Breast epithelium (tissue), 4 donors: ENCODE measurements at places on chromosomes 3 and 15.

GRCh38 chr15:31758126-31758525, 272.2 kb upstream of the CHRNA7 start:
- no peak for DNase-seq

- DNase-seq, result no peak
These were observed 127.6 kb upstream of the LPP start for GRCh38 chr3:188026191-188026968.

- no peak for DNase-seq
These were observed 45.3 kb downstream of the DGKG start for GRCh38 chr3:186316666-186317260.

GRCh38 chr3:115348951-115349745, 202.1 kb upstream of the ZBTB20 start:
- no peak for DNase-seq

GRCh38 chr15:40335938-40336743, 4.6 kb downstream of the CCDC9B start:
- DNase-seq, result no peak

- DNase-seq, result no peak
These were observed 500.6 kb upstream of the AGTR1 start for GRCh38 chr3:148197061-148197460.

GRCh38 chr3:122055215-122055614, at the start of gene CD86:
Gene CD86, plus strand, starts transcription at chr3:122055362. Its CDS starts 128 bp downstream, at chr3:122055490.
- DNase-seq, result no peak

DNA sequence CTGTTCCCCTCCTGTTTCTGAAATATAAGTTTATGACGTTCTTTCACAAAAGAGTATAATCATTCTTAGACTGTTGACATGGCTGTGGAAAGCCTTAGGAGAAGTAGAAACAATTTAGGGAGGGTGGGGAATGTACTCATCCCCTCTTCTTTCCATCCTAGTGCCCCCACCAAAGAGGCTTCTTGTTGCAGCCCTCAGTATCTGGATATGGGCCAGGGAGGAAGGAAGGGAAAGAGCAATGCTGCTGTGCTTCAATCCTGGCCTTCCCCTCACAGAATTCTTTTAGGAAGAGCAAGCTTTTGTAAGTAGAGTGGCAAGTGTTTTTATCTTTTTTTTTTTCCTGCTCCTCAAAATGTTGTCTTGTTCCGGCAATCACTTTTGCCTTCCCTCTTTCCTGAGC, 1.7 kb downstream of the INAFM2 start:
- DNase-seq, result no peak

DNA sequence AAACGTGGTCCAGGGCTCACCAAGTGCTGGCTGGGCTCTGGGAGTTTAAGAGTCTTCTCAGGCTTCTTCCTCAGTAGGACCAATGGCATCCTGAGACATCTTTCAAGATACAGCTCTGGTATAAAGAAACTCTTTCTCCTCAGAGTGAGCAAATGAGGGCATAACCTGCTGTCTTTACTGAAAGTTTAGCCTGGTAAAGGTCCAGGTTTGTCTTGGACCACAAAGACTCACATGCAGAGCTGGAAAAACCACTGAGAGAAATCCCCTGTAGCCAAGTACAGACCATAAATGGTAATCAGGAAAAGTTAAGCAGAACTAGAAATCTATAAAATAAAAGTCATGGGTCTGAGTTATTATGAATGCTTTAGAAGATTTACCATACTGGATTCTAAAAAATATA, 23.1 kb downstream of the CD47 start:
- DNase-seq, result no peak

DNA sequence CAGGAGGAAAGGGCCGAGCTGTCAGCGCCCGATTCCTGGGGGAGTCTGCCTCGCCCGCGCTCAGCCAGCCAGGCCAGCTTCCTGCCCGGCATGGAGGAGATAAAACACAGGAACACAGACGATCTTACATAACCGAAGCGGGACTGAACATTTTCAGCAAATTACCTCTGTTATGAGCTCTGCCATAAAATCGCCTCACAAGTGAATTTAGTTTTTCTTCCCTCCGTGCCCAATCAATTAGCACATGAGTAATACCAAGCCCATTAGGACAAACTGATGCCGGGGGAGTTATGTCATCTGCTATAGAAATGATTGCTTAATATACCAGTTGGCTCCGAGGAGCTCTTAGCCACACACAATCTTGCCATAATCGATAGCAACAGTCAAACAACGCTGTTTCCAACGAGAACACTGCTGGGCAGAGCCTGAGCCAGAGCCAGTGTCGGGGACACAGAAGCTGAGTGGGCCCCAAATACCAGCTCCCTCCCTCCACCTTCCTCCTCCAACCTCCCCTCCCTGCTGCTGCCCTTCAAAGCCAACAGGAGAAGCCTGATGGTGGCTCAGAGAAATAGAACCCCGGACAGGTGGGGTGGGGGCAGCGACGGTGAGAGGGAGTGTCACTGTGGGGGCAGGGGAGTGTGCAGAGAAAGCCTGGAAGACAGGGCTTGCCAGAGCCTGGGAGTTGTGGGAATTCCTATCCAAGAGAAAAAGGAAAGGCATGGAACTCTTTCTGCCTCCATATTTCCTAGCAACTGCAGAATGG, 279.4 kb upstream of the TLE3 start:
- DNase-seq, result no peak

DNA sequence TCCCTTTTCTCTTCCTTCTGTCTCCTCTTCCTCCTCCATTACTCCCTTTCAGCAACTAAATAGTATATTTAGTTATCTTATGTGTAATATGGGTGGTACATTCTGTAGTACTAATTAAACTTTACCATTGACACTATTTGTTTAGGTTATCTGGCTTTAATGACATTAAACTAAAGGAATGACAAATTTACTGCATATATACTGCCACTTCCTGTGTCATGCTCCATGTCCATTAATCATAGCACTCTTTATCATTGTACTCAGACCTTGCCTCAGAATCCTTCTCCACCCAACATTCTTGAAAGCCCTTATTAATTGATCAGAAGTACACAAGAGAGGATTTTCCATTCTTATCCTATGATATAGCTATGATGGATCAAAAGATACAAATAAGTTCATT, 244.2 kb downstream of the NAALADL2 start:
- DNase-seq, result no peak

DNA sequence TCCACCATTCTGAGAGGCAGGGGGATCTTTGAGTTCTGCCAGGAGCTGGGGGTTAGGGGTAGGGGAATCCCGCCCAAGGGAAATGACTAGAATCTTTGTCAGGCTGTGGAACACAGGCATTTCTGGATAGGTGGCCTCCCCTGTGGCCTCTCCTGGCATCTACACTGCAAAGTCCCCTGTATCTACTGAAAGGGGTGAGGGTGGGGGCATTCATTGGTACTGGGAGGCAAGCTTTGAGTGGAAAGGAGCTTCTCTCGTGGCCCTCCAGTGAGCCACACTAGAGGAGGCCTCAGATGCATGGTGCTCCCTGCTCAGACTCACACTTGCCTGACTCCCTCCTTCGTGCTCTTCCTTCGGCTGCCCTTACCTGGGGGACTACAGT, 59.9 kb downstream of the CCNL1 start:
- no peak for DNase-seq

- DNase-seq, result no peak
These were observed 400 bp downstream of the RAB43 start for GRCh38 chr3:129121016-129121791.

DNA sequence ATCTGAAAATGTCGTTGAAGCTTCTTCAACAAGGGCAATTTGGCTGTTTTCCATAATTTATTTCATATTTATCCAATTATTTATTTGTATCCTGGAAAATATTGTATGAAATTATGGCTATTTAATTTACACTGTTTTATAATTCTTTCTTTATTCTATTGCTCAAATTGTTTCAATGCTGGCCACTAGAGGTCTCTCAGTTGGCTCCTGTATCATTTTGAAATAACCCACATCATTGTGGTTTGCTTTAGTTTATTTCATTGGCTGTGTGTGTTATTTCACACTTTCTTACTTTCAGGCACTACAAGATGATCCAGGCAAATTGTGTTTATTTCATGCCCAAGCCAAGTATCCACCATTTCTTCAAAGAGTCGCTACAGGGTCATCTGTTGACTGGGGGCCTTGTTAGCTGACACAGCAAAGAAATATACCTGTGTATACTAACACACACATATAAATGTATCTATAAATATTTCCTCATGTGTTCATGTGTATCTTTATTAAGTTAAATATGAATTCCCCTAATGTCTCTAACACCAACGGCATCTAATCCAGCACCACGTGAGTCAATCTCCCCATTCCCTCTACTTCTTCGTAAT, 86.2 kb downstream of the NPAP1 start:
- no peak for DNase-seq

DNA sequence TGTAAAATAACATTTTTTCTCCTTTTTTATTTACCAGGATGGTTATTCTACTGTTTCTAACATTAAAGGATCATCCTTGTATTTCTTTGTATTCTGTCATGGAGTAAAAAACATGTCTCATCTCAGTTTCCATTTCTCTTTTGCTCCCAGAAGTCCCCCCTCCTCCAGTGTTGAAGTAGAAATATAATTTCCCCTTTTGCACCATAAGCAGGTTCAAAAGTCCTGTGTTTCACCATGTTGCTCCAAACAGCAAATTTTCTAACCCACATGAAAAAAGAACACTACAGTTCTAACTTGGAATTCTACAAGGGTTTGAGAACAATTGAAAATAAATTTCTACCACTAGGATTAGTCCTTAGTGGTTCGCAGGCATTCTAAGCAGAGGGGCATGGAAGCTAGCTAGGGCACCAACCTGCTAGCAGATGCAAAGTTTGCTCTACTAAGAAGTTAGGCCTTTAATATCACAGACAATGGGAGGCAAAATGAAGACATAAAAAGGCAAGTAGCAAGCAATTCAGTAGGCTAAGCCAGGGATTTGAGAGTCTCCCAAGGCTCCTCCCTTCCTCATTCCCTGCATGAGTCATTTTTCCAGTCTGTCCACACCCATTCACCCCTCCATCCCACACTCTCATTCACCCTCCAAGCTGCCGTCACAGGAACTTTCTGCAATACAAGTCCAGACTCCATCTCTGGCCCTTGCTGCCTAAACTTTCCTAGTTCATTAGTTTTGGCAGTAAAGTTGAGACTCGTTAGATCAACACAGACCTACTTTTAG, 2.3 kb upstream of the MBNL1 start:
- peak; percentile 85 for DNase-seq

DNA sequence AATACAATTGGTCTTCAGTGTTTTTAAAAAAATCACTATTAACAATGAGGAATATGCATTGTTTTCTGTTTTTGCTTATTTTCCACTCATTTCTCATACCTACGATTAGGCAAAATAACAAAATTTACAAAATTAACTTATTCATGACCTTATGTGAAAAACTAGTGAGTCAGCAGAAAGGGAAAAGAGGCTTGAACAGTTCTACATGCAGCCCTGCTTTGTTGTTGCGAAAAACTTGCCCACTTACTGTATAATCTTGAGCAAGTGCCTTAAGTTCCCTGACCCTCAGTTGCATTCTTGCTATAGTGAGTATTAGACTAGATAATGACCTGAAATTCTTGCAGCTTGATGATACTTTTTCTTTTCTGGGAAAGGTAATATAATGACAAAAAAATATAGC, 551.1 kb upstream of the BCHE start:
- DNase-seq, result no peak

GRCh38 chr3:10546181-10546624, 40.8 kb upstream of the ATP2B2 start:
- DNase-seq, result peak; percentile 12

DNA sequence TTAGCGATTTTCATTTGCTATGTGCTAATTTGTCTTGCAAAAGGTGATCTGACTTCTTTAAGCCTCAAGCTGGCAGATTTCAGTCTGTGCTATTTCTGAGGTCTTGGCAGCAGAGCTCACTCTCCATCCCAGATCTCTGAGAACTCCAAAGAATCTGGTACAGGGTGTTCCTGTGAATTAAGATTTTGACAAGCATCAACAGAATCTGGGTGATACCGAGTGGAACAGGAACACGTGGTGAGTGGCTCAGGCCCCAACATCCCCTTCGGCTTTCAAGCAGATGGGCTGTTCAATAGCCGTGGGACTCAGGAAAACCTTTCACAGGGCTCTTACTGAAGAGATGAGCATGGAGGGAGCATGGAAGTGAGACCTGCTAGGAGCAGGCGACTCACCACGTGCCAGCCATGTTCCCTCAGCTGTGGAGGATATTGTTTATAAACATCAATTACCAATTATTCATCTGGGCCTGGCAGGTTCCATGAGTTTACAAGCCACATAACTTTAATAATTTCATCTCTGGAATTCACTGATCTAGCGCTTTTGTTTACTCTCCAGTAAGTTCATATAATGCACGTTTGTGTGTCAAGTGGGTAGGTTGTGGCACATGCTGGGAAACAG, 103.4 kb upstream of the SELENOK start:
- DNase-seq, result no peak

DNA sequence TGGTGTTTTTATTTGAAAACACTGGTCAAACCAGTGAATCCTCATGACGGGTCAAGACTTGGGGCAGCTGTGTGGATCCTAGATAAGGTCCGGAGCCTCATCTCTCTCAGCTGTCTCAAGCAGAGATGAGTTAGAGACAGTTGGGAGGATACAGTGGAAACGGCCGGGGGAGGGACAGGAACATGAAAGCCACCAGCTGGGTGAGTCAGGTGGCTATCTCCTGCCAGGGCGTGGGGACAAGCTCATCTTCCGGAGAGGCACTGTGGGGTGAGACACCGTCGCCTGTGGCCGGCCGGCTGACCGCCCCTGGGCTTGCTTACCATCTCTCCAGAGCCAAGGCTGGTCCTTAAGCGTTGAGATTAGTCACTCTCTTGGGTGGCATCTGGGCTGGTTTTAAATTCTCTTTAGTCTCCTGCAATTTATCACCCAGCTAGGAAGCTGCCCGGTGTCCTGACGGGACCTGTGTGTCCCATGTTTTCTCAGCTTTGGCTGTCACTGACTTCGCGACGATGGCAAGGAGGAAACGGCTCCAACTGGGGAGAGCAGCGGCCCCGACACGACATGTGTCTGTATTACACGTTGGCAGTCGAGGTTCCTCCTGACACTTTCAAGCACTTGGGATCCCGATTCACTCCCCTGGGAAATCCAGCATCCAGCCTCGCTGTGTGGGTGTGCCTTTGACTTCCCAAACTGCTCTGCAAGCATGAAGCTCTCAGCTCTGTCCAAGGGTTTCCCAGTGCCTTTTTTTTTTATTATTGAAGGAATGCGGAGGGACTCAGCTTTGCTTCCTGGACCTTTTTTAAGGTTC, 7.5 kb downstream of the ST8SIA2 start:
- DNase-seq, result no peak

DNA sequence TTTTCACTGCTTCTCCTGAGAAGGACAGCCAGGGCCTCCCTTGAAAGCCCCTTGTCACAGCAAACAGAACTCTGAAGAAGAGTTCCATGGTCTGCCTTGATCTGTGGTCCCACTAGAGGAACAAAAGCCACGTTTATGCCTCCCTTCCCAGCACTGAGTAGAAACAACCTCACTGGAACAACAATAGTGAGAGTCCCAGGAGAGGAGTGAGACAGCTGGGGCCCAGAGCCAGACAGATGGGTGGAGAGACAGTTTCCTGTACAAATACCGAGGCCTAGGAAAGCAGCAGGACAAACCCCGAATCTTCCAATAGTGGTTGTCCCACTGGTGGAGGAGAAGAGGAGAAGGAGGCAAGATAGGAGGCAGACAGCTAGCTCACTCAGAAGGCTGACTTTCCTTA, 106.1 kb downstream of the WDR76 start:
- DNase-seq, result no peak
